ENCODE measurements at places on chromosomes 7 and 10.

- DNase-seq: no peak
Observed at GRCh38 chr10:44993226-44993921, 7.3 kb upstream of the ZNF22 start.

- DNase-seq: no peak
Observed at GRCh38 chr7:12567015-12567414, 3.5 kb upstream of the SCIN start.

DNA sequence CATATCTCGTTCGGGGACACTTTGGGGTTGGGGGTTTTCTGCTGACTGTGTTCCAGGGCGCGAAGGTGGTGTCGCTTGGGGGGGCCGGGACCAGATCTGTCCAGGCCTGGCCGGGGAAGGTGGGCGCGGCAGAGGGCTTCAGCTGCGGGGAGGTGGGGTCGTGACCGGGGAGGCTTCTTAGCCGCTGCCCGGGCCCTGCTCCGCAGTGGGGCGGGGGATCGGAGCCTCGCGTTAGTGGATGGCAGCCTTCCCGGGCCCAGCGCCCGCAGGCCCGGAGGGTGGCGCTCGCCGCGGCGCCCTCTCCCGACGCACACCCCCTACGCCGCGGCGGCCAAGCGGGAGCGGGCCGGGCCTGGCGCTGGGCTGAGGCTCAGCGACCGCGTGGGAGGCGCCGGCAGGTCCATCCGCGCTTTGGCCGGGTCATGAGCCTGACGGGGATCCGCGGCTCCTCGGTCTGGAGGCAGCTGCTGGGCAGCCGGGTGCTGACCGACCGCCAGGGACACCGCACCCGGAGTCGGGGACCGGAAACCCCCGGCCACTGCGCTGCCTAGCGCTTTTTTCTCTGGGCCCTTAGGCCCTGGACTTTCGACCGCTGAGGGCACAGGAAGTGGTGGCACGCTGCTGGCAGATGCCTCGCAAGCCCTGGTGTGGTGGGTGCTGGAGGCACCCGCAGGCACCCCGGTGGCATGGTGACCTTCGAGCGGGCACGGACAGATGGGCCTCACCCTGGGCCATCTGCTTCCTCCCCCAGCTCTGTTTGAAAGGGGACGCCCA lies 1.2 kb downstream of the AGAP3 start:
- DNase-seq: peak; percentile 74

GRCh38 chr10:33334153-33334804 lies at the start of gene NRP1:
TSS of gene NRP1 (minus strand) at chr10:33334667. CDS start at chr10:33334382, 285 bp downstream.
- peak; percentile 6 for DNase-seq

DNA sequence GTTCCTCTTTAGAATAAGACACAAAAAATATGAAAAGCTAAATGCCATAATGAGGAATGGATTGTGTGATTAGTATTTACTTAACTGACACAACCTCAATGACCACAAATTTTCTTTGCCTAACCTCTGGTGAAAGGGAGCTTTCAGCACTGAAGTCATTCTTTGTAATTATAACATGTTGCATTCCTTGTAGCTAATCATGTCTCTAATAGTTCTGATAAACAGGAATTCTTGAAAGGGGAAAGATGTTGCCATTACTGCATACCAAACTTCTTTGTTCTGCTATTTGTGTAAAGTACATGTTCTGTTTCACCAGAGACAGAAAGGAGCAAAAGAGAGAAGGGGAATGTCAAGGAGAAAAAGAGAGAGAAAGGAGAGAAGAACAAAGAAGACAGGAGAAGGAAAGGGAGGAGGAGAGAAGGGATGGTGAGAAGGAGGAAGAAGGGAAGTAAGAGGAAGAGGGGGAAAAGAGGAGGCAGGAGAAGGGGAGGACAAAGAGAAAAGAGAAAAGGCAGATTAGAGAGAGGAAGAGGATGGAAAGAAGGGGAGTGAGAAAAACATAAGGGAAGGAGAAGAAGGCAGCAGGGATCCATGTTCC lies 120.9 kb downstream of the SEMA3D start:
- DNase-seq: no peak

DNA sequence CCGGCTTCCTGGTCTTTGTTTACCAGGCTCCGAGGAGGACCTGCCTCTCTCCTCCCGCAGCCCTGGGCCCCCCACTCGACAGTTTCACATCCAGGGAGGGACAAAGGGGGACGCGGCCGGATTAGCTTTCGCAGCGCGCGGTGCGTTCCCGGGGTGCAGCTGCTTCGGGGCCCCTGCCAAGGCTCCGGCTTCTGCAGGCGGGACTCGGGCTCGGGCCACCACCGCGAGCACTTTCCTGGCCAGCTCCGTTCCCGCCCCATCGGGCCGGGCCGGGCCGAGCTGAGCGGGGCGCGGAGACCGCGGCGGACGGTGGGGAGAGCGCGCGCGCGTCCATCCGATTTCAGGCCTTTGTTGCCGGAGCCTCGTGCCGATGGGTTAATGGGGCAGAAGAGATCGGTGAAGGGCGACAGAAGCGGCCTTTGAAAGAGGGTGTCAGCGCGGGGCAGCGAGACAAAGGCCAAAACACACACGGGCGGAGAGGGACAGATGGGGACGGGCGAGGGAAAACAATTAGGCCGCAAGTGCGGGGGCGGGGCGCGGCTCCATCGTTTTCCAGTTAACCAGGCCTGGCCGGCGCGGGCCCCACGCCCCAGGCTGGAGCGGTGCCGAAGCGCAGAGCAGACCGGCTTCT lies 8.5 kb upstream of the UNCX start:
- DNase-seq: no peak

DNA sequence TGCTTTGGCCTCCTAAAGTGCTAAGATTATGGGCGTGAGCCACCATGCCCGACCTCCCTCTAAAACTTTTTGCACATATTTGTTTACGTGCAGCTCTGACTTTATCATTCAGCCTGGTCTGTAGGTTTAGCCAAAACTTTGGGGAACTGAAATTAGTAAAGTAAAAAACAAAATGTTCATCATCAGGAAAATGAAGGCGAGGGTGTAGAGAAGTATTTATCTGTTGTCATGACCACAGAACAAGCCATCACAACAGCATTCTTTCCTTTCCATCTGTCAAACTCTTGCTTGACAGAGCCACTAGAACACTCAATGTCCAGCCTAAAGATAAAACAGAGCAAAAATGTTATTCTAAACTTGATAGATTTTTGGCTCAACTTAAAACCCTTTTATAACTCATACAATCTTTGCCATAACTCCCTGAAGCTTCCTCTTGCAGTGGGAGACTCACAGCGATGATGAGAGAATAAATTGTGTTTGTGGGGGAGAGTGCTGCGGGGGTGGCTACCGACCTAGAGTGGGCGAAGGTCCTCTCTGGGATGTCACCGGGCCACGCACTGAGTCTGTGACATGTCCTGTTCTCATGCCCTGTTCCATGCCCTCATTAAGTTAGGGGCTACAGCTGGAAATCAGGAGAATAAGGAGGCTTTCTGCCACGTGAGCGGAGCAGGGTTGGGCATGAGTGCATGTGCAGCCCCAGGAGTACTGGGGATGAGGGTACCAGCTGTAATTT lies 58.6 kb upstream of the MKRN1 start:
- no peak for DNase-seq

- DNase-seq: no peak
Observed at GRCh38 chr7:28613262-28613661, 200.9 kb downstream of the CREB5 start.

- DNase-seq: no peak
Observed at GRCh38 chr10:50395851-50396250, 144.5 kb upstream of the ASAH2 start.

GRCh38 chr7:151373599-151373998 lies 32.0 kb downstream of the NUB1 start:
- DNase-seq: no peak

- DNase-seq: no peak
Observed at GRCh38 chr7:46446151-46446550, 525.1 kb upstream of the IGFBP3 start.
